ENCODE measurements at places on chromosomes 2 and 18.

- no peak for DNase-seq
Observed at GRCh38 chr2:19648583-19648982, 253.2 kb downstream of the TTC32 start.

- DNase-seq = no peak
Observed at GRCh38 chr18:36843784-36844183, 14.9 kb downstream of the KIAA1328 start.

DNA sequence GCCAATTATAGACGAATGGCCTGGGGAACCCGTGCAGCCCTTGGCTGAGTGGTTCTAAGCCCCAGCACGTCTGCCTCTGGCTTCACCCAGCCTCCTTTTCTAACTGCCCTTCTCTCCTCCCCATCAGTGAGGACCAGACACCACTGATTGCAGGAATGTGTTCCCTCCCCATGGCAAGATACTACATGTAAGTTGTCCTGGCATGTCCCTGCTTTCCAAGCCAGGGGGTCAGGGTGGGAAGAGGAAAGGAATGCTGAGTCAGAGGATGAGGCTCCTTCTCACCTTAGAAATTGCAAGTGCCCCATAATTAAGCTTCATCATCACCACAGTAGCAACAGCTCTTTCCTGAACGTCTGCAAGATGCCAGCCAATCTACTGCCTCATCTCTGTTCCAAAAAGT lies 4.8 kb downstream of the IL1F10 start:
- DNase-seq = no peak

GRCh38 chr2:33377048-33377447 lies 99.4 kb upstream of the RASGRP3 start:
- no peak for DNase-seq

- DNase-seq = no peak
Observed at GRCh38 chr2:188623995-188624643, 332.4 kb downstream of the GULP1 start.

DNA sequence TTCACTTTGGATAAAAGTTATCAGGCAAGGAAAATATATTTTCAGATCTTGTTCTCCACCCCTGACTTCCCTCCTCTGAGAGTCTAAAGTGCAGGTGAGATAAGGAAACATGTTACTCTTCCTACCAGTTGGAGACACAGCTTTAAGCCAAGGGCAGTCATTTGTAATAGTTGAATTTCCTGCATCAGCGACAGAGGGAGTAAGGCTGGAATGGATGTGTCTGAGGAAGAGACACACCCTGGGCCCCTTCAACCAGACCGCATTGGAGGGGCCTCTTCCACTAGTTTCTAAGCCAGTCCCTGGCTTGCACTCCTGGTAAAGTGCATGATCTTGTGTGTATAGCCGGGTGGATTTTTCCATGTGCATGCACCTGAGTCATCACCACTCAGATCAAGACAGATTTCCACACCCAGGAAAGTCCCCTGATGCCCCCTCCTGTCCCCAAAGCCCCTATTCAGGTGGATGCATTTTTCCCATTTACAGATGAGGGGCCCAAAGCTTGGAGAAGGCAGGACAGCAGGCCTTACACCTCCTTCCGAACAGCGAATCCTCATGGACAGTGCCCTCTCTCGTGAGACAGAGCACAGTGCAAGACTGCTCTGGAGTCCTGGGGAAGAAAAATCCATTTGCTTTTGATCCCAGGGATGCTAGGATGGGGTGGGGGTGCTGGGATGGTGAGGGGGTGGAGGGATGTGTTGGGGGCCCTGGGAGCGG lies 66.7 kb upstream of the SH3RF3 start:
- no peak for DNase-seq

DNA sequence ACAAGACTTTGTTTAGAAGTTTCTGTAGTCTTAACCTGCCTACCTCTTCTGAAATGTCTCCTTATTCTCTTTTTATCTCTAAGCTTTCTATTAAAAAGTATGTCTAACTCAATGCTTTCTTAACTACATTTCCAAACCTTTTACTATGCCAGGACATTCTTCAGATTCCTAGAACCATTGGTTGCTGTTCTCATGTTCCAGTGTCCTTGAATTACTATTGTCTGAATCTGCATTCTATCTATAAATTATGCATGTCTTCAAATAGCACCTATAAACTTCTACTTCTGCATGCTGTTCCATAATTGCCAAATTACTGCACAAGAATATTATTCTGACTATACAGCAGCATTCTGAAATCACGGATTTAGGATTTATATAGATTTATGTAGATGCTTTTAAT lies 166.0 kb upstream of the VWC2L start:
- DNase-seq = no peak

DNA sequence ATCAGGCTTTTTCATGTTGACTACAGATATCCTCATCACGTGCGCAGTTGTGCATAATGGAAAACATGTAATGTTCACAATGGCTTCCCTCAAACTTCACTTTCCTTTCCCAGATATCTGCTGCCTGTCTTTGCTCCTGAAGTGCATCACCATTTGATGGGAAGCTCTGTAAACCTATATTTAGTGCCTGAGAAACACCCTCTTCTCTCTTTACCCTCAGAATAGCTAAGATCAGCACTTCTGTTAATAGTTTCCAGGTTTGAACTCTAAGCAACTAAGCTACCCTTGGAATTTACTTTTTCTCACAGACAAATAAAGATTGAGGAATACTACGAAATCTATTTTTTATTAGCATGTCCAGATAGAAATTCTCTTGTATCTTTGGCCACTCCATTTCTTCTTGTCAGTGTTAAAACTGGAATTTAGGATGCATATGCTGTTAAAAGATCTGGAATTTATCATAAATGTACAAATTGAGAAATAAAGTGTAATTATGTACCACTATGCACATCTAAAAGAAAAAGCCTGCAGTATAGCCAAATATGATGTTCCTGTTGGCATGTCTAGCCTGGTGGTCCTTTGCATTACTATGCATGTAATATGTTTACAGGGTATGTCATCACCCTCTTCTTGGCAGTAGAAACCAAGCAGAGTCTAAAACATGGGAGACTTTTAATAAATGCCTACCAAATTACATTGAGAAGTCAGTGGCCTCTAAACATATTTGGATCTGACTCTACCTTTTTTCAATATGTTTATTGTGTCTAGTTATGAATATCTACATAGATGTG lies 278.7 kb downstream of the FIGN start:
- no peak for DNase-seq

DNA sequence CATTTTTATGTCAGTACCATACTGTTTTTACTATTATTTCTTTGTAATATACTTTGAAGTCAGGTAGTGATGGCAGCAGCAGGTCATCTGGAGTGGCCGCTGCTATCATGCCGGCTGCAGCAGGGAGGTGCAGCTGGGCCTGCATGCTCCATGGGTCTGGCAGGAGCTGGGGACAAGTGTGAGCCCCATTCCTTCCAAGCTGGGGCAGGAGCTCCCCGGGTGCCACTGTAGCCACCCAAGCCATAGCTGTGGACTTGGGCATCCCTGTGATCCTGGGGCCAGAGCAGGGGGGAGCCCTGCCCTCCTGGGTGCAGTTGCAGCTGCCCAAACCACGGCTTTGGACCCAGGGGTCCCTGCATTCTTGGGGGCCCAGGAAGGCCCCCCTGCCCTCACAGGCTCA lies 59.2 kb downstream of the CSRNP3 start:
- no peak for DNase-seq

DNA sequence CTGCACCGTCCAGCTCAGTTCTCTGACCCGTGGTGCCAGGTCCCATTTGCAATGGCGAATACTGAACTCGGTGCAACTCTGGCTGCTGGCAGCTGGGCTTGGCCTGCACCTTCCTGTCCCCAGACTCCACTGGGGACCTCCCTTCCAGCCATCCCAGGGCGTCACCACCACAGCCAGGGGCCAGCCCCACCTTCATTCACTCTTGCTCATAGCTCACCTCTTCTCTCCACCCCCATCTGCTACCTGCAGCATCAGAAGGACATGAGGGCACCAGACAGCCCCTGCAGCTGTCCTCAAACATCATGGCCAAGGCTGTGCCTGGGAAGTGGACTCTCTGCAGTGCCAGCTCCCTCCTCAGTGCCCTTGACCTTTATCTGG lies 16.2 kb upstream of the ALPI start:
- no peak for DNase-seq

DNA sequence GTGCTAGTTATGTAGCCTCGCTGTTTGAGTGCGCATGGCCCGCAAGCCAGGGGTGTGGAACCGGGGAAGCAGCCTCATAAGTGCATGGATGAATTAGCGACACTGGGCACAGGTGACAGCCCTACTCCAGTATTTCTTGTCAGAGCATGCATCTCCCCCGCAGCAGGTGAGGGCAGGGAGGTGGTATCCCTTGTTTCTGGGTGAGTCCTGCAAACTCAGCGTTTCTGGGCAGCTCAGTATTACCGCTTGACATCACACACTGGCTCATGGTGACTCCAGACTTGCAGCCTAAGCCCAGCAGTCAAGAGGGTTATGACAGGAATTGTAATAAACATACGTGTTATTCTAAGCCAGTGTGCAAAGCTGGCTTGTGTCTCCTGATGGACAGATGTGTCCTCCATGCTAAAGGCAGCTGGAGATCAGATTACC lies 2.5 kb downstream of the CABLES1 start:
- DNase-seq = no peak

DNA sequence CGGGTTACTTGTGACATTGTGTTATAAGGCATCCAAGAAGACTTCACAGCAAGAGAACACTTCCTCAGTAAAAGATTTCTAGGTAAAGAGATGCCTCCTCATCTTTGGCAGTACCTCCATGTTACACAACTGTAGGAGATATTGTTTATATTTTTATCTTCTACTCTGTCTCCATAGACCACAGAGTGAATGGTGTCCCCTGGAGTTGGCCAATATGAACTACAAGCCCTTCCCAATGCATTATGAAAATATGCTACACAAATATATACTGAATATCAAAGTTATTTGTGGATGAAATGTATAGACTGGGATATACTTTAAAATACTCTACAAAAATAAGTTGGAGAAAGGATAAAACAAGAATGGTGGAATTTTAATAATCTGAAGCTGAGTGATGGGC lies 46.7 kb downstream of the MBOAT2 start:
- DNase-seq = no peak

GRCh38 chr2:134611316-134611715 lies 107.5 kb downstream of the TMEM163 start:
- DNase-seq = no peak

DNA sequence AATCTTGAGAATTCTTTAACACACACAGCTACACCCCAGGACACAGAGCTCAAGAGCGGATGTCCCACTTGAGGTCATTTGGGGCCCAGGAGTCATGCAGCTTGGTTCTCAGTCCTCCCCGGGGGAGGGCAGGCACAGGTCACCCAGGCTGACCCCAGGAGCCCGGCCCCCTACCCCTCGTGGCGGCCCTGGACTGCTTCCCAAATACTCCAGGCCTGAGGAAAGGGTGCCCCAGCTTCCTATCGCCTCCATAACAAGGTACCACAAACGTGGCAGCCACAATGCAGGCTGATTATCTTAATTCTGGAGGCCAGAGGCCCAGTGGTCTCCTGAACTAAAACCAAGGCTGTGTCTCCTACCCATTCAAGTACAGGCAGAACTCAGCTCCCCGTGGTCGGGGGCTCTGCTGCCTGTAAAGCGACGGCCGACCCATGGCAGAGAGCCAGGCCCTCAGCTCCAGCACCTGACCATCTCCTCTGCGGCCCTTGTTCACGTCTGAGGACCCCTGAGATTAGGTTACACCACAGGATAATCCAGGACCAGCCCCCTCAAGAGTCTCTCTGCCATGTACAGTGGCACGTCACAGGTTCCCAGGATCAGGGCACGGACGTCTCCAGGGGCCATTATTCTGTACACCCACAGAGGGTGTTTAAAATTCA lies 10.5 kb downstream of the SLC66A2 start:
- DNase-seq = no peak

- DNase-seq = no peak
Observed at GRCh38 chr18:56067969-56068671, 480.1 kb upstream of the TCF4 start.

Data from CD4-positive, alpha-beta T cell treated with Interleukin-15 for 4 hours (primary cell).